ENCODE measurements at places on chromosomes 12 and 14. TPM values are rescaled to one million over a fixed set of nuclear protein-coding genes. Genes with fewer than 3 reads are reported as not detected.

Gene FBXW8
- total RNA-seq = 20.9 TPM

Gene PLA2G1B
- not detected for total RNA-seq

Gene OR4K15
- not detected for total RNA-seq

Gene GZMB
- not detected for total RNA-seq

Gene TAS2R42
- total RNA-seq = not detected

Gene AQP6
- total RNA-seq = not detected

Gene ADCY6
- total RNA-seq = 48.5 TPM

Gene TESPA1
- not detected for total RNA-seq

Gene KCNA1
- not detected for total RNA-seq

Gene MYO1H
- not detected for total RNA-seq

Gene KRT85
- not detected for total RNA-seq

Gene MDGA2
- total RNA-seq = 0.12 TPM

Gene TMEM229B
- 2.9 TPM for total RNA-seq

Gene CEBPE
- total RNA-seq = not detected

Gene OTOGL
- total RNA-seq = 0.10 TPM

Gene GALC
- 9.6 TPM for total RNA-seq

Gene ERC1
- 40.3 TPM for total RNA-seq

Gene RIN3
- 19.2 TPM for total RNA-seq

Gene RAPGEF3
- total RNA-seq = 24.4 TPM

Gene ABHD12B
- not detected for total RNA-seq

Gene CCDC196
- not detected for total RNA-seq

Gene ST8SIA1
- total RNA-seq = 1.0 TPM

Gene VWF
- 1,804 TPM for total RNA-seq

Gene USP44
- 0.41 TPM for total RNA-seq

Gene IFNG
- not detected for total RNA-seq

Gene FOXG1
- not detected for total RNA-seq

Gene DUSP6
- total RNA-seq = 216 TPM

Gene RERG
- total RNA-seq = not detected

Gene PROX2
- not detected for total RNA-seq

Gene NTN4
- total RNA-seq = 211 TPM

Gene TAS2R13
- total RNA-seq = not detected

Gene SLC41A2
- total RNA-seq = 12.8 TPM

Gene GYS2
- total RNA-seq = not detected

Gene COCH
- 1.8 TPM for total RNA-seq

Gene PTCSC3
- total RNA-seq = not detected

Gene SOX5
- 1.5 TPM for total RNA-seq

Gene ACTN1
- total RNA-seq = 671 TPM

Gene CRACR2A
- total RNA-seq = 6.7 TPM

Gene SMIM41
- total RNA-seq = not detected

Gene CD163
- total RNA-seq = not detected

Gene KRT75
- not detected for total RNA-seq

Gene KCNK13
- total RNA-seq = not detected

Gene FGF23
- not detected for total RNA-seq

Gene ANKRD13A
- total RNA-seq = 33.3 TPM

Gene CCDC197
- total RNA-seq = not detected

Gene ADAM21
- total RNA-seq = 0.19 TPM

Gene HCAR1
- 0.15 TPM for total RNA-seq

Gene RNASE8
- not detected for total RNA-seq

Gene IRAK3
- 2.9 TPM for total RNA-seq

Gene EIF2S3B
- total RNA-seq = 2.3 TPM

Gene RBP5
- 5.5 TPM for total RNA-seq

Gene SIX6
- not detected for total RNA-seq

Gene PRH2
- total RNA-seq = not detected

Measured in glomerular endothelial cell (primary cell).